DND-41 (cell line): ENCODE measurements at places on chromosomes 7 and 10.

DNA sequence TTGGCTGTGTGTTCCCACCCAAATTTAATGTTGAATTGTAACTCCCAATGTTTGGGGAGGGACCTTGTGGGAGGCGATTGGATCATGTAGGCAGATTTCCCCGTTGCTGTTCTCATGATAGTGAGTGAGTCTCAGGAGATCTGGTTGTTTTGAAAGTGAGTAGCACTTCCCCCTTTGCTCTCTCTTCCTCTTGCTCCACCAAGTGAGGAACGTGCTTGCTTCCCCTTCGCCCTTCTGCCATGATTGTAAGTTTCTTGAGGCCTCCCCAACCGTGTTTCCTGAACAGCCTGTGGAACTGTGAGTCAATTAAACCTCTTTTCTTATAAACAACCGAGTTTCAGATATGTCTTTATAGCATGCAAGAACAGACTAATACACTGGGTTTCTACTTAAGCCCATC is 176.3 kb downstream of the CDK14 start:
- no peak for DNase-seq

- no peak for DNase-seq
Measured at GRCh38 chr10:5776881-5777197, 36.4 kb downstream of the GDI2 start.

- DNase-seq = no peak
Measured at GRCh38 chr7:12716134-12716681, 28.8 kb downstream of the ARL4A start.

DNA sequence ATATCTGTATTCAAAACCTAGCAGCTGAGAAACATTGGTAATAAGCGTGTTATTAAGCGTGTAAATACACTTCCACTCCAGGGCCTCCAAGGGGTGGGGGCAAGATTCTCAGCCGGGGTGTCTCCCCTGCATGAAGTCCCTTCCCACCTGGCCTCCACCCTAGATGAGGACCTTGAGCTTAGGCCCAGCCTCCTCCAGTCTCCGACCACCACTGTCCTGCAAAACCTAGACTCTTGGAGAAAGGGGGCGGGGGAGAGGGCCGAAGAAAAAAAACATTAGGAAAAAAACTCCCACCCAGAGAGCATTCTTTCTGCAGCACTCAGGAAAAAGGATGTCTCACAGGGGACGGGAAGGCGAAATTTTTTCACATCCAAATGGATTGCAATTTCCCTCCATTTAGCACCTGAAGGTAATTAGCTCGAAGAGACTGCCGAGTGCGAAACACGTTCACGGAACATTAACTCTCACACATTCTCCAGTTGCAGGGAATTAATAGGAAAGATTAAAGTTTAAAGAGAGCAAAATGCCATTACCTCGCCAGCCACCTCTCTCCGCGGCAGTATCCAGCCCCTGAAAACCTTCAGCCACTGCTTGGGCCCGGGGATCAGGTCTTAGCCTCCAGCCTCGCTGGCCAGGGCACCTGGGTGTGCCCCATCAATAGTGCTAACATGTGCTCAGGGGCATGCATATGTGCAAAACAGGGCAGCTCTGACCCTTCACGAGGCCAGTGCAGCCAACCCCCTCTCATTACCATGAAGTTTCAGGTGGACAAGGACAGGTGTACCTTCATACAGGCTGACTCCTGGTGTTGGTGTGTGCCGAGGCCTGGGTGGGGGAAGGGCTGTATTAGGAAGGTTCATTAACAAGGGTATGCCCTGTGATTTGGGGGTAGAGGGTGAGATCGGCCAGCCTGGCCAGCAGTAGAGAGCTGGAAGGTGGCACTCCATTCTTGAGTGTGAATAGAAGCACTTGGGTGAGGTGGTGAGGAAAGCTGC is 77.2 kb downstream of the HIF1AN start:
- DNase-seq = no peak

GRCh38 chr7:75662579-75663301 is 76.0 kb downstream of the HIP1 start:
- no peak for DNase-seq

DNA sequence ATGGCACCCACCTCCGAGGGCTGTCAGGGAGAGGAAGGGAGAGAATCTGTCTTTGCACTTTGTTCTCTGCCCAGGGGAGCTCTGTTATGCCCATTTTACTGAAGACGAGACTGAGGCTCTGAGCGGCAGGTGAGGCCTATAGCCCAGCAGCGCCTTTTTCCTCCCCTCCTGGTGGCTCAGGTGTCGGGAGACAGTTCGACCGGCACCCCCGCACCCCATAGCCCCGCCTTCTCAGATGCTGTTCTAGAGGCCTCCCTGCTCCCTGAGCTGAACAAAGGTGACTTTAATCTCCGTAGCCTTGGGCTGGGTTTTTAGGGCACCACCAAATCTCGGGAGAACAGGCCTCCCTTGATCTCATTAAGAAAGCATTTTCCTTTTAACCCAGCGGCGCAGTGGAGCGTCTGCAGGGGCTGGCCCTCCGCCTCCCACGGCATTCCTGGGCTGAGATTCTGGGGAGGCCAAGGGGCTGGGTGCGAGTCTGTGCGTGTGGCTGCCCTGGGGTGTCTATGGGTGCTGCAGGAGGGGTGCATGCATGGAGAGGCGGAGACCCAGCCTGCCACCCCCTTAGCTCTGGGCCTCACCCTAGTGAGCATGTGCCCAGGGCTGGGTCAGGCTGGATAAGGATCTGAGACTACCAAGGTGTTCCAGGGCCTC is 3.3 kb downstream of the LFNG start:
- no peak for DNase-seq

GRCh38 chr7:30745261-30745941 is 6.5 kb upstream of the INMT start:
- DNase-seq = no peak

DNA sequence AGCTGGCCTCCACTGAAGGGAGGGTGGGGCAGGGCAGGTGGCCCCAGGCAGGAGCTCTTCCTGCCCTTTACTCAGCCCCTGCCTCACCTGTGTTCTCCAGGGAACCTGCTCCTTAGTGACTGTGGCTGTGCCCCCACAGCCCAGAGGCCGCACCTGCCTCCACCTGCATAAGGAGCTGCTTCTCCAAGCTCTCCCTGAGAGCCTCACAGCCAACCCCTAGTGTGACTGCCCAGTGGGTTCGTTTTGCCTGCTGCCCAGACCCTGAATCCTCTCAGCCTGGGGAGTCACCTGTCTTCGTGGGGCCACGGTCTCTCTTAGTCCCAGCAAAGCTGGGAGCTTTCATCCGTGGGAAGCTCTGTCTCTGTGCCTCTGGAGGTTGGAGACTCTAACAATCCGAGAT is 94.4 kb downstream of the GLRX3 start:
- DNase-seq = no peak

DNA sequence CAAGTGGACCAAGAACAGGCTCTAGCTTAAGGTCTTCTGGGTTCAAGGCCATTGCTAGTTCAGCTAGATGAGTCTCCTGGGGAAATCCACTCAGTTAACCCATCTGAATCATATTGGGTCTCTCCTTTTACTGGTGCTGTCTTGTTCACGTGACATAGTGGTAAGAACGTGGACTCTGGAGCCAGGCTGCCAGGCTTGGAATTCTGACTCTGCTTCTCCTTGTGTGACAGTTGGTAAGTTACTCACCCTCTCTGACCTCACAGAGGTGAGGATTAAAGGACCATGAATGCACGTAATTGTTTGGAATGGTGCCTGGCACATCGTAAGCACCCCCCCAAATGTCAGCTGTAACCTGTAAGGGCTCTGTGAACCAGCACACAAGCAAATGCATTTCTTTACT is 9.7 kb upstream of the CALU start:
- DNase-seq = no peak

GRCh38 chr10:27188259-27188658 is 33.1 kb downstream of the MASTL start:
- no peak for DNase-seq

- DNase-seq = no peak
Measured at GRCh38 chr7:8913682-8914081, 480.3 kb downstream of the NXPH1 start.

- no peak for DNase-seq
Measured at GRCh38 chr7:69860941-69861622, 262.8 kb downstream of the AUTS2 start.

GRCh38 chr10:78903341-78903940 is 165.3 kb upstream of the ZMIZ1 start:
- DNase-seq = no peak

GRCh38 chr7:132475037-132475668 is 101.1 kb downstream of the PLXNA4 start:
- DNase-seq = no peak

DNA sequence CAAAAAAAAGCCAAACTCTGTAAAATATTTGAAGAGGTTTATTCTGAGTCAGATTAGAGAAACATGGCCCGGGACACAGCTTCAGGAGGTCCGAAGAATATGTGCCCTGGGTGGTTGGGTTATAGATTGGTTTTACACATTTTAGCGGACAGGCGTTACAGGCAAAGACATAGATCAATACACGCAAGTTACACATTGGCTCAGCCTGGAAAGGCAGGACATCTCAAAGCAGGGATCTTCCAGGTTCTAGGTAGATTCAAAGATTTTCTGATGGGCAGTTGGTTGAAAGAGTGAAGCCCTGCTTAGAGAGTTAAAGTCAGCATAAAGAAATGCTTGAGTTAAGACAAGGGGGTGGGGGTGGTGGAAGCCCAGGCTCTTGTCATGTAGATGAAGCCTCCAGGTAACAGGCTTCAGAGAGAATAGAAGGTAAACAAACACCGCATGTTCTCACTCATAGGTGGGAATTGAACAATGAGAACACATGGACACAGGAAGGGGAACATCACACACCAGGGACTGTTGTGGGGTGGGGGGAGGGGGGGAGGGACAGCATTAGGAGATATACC is 464.3 kb upstream of the ADARB2 start:
- DNase-seq = no peak

GRCh38 chr7:139701908-139702307 is 75.9 kb downstream of the HIPK2 start:
- no peak for DNase-seq

GRCh38 chr7:130896051-130896881 is 162.3 kb upstream of the KLF14 start:
- DNase-seq = no peak

GRCh38 chr7:1553512-1554210 is 2.3 kb downstream of the TMEM184A start:
- no peak for DNase-seq

DNA sequence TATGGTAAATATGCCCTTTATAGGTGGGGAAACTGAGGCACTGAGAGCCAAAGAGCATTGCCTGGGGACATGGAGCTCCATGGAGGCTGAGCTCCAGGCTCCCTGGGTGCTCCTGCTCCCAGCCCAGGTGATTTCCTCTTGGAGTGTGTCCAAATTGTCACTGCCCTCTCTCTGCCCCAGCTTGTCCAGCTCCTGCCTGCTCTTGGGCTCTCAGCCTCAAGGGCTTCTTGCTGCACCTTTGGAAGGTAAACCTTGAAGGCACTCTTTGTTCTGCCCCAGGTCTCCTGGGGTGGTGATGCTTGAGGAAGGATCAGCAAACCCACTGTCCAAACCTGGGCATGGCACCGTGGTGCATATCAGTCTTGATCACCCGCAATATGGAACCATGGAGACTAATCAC is 166.1 kb downstream of the RPS24 start:
- DNase-seq = no peak

GRCh38 chr7:107269790-107270189 is 101.0 kb downstream of the HBP1 start:
- DNase-seq = no peak

GRCh38 chr7:68613405-68613804 is 984.9 kb upstream of the AUTS2 start:
- no peak for DNase-seq

DNA sequence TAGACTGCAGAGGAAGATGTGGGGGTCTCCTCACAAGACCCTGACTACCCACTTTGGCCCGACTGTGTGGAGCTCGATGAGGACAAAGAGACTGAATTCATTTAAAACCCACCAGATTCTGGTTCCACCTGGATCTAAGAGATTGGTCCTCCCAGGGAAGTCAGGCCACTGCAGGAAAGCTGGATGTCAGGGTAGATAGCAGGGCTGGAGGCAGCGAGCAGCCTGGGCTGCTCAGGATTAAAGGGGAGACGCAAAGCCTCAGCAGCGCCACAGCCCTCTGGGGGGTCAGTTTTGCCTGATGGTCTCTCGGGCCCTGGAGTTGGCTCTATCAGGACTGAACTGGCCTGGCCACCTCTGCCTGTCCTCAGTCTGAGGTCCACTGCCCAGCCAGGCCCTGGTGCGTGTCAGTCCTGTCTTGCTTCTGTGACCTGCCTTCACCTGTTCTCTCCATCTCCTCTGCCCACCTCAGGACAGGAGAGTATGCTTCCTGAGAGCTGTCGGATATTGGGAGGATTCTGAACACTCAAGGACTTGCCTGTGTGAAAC is 12.2 kb upstream of the KLRG2 start:
- DNase-seq = no peak

GRCh38 chr10:123637326-123637880 is 28.8 kb upstream of the GPR26 start:
- DNase-seq = no peak

DNA sequence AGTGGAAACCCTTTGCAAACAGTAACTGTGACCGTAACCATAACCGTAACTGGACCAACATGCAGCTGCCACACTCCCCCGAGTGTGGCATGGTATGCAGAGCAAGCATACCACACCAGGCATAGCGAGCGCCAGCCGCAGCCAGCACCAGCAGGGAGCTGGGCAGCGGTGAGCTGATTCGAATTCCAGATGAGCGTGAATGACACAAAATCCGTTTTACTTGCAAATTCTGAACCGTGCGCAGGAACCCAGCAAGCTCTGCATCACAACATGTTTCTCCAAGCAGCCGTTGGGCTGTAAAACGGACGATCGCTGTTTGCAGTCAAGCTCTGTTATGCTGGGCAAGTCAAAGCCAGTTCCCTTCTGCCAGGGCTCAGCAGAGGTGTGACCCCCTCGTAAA is 111.1 kb downstream of the OAT start:
- no peak for DNase-seq

- DNase-seq = peak; percentile 42
Measured at GRCh38 chr10:5975641-5976473, 1.5 kb downstream of the IL15RA start.

GRCh38 chr7:11328309-11328708 is 354.6 kb downstream of the PHF14 start:
- no peak for DNase-seq

DNA sequence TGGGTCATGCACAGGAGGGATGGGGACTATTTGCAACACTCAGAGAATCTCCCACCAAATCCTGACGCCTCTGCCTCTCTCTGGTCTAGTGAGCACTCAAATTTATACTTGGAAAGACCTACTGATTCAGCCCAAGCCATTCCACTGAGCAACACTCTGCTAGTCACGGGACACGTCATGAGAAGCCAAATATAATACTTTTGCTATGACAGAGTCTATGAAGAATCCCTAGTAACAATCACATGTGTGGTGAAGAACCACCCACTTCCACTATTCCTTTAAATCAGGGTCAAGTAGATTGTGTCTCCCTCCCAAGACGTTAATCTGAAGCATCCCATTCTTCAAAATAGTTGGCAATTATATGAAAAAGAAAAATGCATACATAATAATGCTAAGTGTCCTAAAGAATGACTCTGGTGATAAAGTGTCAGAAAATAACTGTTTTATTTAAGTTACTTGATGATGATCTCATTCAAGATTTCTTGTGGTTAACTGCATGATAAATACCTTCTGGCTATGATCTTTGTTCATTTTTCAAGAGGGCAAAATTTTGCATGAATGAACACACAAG is 28.5 kb downstream of the CHCHD3 start:
- no peak for DNase-seq

- DNase-seq = no peak
Measured at GRCh38 chr7:16702441-16702840, 51.1 kb upstream of the TSPAN13 start.

- DNase-seq = peak; percentile 82
Measured at GRCh38 chr7:98870121-98870651, 372 bp upstream of the TMEM130 start.

- DNase-seq = no peak
Measured at GRCh38 chr7:48426331-48426965, 255.2 kb downstream of the ABCA13 start.

GRCh38 chr10:112374724-112375541 is 1.0 kb downstream of the ACSL5 start:
- DNase-seq = no peak
